ENCODE measurements at places on chromosomes 7 and 10.

- no peak for DNase-seq
Measured at GRCh38 chr10:23111517-23112286, 16.3 kb downstream of the MSRB2 start.

GRCh38 chr10:96017191-96017687 lies 26.1 kb upstream of the CCNJ start:
- DNase-seq, result no peak

DNA sequence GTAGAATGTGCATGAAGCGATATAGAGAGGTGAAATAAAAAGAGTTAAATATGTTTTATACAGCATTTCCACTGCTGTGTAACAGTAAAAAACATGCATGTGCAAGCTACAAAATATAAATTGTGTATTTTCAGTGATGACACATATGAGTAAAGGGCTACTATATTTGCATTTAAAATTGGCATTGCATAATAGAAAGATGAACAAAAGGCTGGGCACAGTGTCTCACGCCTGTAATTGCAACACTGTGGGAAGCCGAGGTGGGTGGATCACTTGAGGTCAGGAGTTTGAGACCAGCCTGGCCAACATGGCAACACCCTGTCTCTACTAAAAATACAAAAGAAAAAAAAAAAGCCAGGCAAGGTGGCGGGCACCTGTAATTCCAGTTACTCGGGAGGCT lies 79.8 kb upstream of the CCDC71L start:
- no peak for DNase-seq

DNA sequence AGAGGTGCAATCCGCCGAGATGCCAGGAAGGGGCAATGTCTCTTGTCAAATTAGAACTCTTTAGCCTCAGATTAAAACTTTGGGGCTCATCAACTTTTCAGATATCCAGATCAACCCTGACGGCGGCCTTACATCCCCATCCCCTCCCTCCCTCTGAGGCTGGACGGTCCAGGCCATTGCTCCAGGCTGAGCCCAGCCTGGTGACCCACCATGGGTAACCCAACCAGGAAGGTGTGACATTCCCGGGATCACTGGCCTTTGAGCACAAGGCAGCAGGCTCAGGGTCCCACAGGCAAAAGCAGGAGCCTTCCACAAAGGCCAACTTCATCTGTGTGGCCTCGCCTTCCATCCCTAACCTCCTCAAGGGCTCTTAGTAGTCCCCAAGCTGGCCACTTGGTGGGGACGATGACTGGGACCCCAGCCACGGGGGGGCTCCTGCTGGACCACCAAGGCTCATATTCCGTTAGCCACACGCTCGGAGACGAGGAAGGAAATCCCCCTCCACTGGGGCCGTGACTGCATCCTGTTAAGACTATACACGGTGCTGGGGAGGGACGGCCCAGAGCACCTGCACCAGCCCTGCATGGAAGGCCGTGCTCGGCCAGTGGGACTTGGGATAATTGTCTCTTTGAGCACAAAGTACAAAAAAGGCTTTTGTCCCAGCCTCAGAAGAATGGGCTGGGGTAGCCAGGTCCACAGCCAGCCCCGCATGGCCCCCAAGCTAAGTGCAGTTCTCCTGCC lies 62.8 kb downstream of the ZRANB1 start:
- no peak for DNase-seq

DNA sequence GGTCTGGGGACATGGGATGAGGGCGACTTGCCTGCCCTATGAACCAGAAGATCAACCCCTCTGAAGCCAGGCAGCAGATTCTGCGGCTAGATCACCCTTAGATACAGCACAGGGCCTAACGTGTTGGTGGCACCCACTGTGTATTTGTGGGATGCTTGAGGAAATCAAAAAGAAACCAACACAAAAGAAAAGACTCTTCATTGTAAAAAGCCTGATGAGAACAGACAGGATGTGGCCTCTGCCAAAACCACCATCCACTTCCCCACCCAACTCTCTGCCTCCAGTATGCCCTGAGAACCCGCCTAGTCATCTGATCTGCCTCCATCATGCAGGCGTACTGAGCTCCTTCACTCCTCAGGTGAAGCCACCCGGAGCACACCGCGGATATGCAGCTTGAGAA lies 97.2 kb upstream of the INSYN2A start:
- DNase-seq, result no peak

DNA sequence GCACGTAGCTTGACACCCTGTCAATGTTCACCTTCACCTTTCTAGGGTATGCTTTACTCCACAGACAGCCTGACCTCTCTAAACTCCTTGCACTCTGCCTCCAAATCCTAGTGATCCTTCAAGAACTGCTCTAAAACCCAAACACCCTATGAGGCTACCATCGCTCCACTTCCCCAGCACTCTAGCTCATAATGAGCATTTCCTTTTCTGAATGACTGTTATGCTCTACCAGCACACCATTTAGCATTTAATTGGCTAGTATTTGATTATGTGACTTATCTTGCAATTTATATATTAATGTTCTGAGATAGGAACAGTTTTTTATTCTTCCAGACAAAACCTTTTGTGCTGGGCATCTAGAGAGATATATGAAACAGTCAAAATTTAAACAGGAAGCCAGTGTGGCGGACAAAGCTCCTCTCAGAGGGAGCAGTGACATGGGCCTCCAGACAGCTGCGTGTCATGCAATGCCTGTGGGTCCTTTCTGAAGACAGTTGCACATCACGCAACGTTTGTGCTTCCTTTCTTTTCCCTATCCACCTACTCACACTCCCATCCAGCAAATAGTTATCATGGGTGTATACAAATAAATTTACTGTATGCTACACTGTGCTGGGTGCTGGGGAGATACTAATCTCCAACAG lies 86.3 kb downstream of the ALOX5 start:
- DNase-seq, result no peak
